ENCODE measurements at places on chromosomes 6 and 20.

GRCh38 chr6:167742719-167743303 lies 83.9 kb upstream of the AFDN start:
- DNase-seq, result no peak

- no peak for DNase-seq
Measured at GRCh38 chr20:50314678-50315335, 124.2 kb downstream of the CEBPB start.

DNA sequence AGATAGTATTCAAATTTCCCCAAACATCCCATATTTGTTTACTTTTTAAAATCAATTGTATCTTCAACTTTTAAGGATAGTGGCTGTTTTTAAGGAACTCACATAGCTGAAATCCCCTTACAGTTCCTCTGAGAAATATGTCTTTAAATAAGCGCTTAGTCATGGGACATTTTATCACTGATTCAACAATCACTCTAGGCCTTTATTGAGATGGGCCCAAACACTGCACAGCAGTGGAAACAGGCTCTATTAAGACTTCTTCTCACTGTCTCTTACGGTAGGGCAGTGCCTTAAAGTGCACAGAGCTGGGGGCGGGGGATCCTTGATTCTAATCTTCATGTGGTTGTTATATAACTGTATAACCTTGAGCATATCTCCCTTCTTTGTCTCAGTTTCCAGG lies 59.8 kb upstream of the RREB1 start:
- DNase-seq, result no peak

DNA sequence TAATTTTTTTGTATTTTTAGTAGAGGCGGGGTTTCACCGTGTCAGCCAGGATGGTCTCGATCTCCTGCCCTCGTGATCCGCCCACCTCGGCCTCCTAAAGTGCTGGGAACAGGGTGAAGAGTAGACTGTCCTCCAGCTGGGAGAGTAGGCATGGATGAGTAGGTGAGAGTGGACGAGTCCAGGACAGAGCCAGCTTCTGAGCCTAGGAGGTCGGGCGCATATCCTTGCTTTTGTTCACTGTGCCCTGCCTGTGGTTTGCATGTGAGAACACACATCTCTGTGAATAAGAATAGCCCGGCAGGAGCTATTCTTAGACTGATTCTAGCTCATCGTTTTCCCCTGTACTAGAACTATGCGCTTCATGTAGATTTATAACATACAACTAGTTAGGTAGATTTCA lies 78.3 kb downstream of the RPP40 start:
- no peak for DNase-seq

- no peak for DNase-seq
Measured at GRCh38 chr6:44201200-44201599, 15.5 kb upstream of the MYMX start.
